ENCODE measurements at places on chromosomes 5 and 9.

DNA sequence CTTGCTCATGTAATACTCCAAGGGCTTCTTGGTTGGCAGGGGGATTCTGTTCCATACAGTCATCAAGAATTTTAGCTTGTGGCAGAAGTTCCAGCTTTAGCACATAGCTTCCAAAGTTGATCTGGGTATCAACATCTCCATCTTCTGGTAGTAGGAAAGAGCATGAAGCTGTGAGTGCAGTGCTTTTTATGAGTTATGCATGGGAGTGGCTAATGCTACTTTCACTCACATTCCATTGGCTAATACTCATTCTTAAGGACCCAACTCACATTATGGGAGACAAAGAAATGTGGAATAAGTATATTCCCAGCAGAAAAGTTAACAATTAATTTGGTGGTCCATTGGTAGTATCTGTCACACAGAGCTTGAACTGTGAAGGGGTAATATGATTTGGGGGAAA is 194.2 kb upstream of the CHD1 start:
- DNase-seq: no peak

- no peak for DNase-seq
These were observed 2.1 kb downstream of the CFAP77 start for GRCh38 chr9:132412089-132412488.

- DNase-seq: no peak
These were observed 31.2 kb upstream of the CRB2 start for GRCh38 chr9:123324767-123325183.

DNA sequence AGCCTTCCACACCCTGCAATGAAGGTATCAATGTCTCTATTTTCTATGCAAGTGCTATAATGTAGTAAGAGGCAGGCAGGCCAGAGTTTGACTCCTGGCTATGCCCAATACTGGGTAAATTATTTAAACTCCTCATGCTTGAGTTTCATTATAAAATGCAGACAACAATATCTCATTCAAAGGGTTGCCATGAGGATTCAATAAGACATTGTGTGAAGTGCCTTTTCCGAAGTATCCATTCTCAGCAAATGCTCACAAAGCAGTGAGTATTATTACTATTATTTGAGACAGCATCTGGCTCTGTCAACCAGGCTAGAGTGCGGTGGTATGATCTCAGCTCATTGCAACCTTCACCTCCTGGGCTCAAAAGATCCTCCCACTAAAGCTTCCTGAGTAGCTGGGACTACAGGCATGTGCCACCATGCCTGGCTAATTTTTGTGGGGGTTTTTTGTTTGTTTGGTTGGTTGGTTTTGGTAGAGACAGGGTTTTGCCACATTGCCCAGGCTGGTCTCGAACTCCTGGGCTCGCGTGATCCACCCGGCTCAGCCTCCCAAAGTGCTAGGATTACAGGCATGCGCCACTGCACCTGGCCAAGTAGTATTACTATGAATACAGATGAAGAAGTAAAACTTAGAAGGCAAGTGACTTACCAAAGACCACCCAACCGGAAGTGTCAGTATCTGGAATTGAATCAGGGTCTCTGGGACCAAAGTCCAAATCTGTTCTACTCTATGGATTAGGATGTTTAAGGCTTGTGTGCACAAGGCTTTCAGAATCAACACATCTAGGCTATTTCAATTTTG is 18.8 kb downstream of the ADAM19 start:
- no peak for DNase-seq

- no peak for DNase-seq
These were observed 17.3 kb upstream of the MED10 start for GRCh38 chr5:6395621-6396020.

DNA sequence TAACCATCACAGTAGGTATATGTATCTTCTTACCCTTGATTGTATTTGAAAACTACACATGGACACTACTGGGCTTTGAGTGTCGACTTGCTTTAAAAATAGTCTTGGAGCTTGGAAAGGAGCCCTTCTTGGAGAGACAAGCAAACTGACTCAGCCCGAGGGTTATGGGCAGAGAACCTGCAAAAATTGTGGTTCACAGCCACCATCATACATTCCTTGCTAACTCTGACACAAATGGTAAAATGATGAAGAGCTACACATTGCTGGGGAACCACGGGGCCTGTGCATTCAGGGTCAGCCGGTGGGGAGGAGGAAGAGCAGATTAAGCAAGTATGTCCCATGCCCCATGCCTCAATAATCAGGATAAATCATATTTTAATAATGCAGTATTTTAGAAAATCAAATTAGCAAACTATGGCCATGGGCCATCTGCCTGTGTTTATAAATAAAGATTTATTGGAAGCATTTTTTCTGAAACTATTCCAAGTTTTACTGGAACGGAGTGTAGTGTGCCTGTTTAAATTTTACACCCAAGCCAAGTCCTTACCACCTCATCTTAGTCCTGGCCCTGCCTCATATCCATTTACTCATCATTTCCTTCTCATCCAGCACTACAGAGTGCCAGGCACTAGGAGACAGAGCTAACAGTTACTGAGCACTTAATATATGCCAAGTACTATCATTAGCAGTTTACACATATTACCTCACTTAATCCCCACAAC is 195.7 kb downstream of the PALM2AKAP2 start:
- no peak for DNase-seq
